Kidney (tissue), 22 donors: ENCODE measurements at places on chromosomes 5 and 9.

GRCh38 chr5:6251565-6252102 lies 126.7 kb downstream of the MED10 start:
- DNase-seq = no peak

DNA sequence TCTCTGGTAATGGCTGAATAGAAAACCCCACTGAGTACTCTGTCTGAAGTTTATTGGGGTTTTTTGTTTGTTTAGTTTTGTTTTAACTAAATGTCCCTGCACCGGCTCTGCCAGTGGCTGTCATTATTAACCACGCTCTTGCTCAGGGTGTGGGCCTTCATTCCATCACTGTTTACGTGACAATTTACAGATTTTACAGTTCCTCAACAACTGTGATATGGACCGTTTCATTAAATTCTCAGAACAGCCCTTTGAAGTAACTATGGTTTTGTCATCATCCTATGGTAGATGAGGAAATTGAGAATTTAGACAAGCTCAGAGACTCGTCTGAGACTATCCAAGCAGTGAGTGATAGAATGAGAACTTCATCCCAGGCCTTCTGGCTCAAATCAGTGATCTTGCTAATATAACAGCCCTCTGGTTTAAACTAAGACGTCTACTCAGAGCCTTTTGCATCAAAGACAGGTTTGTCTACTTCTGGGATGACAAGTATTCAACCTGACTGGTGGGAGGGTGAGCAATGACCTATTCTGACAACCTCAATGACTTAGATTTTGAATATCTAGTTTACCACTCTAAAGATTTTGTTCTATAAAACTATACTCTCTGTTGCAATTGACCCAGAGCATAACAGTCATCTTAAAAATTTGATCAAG lies 77.3 kb upstream of the MAP3K1 start:
- no peak for DNase-seq

- peak; percentile 61 for DNase-seq
These were observed 14.6 kb upstream of the TNIP1 start for GRCh38 chr5:151095341-151096000.

DNA sequence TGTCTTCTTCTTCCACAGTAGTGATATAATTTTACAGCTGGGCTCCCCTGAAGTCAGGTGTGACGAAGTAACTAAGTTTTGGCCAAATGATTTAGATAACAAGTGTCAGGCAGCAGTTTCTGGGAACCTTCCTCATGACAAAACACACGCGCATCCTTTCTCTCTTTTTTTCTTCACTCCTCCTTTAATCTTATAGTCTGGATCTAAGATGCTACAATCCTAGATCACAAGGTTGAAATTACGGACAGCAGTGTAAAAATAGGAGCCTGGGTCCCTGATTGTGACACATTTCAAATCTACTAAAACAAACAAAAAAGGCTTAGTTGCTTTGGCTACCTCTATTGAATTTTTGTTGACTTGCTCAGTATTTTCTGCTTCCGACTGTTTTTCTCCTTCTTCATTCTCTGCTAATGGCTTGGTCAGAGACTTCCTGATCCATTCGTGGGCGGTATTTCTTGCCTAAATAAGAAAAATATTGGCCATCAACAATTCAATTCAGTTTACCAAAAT lies 36.1 kb downstream of the FAM114A2 start:
- no peak for DNase-seq

DNA sequence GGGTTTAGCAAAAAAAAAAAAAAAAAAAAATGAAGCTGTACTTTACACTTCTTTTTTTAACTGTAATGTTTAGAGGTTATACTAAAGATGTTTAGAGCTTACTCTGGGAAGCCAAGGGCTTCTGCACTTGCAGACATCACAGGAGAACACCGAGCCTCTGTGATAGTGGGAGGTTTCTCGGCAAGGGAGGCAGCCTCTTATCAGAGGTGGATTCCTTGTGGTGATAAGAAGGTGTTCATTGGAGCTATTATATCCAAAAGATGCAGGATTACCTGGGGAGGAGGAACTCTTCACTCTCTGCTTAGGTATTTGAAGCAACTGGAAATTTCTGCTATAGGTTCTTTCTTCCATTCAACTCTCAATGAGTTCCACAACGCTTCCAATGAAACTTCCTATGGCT lies 171.2 kb upstream of the SLC12A2 start:
- no peak for DNase-seq

DNA sequence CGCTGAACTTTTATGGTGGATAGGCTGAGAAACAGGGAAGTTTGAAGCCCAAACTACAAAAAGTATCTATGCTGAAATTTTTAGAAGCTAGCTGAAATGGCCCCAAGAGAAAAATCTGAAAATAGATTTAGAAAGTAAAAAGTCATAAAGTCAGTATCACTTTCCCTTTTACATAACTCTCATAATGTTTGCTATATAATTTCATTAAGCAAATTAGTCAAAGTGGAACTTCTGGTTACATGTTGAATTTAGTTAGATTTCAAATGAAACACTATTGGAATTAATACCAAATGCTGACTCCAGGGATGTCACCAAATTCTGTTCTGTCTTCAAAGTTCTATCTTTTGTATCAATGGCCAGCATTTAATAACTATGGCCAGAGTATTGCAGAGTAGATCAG lies 126.9 kb downstream of the TTC39B start:
- no peak for DNase-seq

DNA sequence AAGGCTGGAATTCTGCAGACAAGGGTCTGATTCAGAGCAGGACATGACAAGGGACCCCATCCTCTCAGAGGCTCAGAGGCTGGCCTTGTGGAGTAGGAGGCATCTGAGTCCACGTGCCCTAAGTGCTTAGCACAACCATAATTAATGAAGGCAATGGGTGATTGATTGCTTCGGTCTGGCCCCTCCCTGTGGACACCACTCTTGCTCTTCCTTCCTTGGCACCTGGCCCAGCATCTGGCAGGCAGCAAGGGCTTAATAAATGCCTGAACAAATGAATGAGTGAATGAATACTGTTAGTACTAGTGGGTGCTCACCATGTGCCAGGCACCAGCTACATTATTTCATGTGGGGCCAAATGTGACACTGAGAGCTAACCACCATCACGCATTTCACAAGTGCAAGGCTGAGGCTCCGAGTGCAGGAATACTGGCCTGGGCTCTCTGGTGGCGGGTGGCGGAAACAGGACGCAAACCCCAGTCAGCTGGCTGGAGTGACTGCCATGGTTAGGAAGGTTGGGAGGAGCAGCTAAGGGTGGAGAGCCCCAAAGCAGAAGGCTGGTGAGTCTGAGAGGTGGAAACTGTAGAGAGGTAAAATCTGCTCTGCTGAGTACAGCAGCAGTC lies 53.6 kb downstream of the ASS1 start:
- DNase-seq = no peak

- DNase-seq = peak; percentile 81
These were observed 1089.2 kb downstream of the PTPRD start for GRCh38 chr9:9523476-9524139.

DNA sequence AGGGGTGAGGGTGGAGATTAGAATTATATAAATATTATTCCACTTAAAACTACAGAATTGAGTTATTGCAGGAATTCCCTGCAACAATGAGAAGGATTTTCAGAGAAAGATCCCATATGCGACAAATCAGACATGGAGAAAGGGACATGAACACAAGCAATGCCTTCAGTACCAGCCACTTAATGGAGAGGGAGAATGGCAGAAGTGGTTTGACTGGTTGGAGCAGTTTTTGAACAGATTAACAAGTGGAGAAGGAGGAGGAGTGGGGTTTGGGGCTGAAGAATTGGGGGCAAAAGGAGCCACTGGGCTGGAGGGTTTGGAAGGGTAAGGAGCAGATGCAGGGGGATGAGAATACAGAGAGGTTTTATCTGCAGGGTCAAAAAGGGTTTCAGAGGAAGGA lies 620.9 kb upstream of the PTPRD start:
- no peak for DNase-seq

DNA sequence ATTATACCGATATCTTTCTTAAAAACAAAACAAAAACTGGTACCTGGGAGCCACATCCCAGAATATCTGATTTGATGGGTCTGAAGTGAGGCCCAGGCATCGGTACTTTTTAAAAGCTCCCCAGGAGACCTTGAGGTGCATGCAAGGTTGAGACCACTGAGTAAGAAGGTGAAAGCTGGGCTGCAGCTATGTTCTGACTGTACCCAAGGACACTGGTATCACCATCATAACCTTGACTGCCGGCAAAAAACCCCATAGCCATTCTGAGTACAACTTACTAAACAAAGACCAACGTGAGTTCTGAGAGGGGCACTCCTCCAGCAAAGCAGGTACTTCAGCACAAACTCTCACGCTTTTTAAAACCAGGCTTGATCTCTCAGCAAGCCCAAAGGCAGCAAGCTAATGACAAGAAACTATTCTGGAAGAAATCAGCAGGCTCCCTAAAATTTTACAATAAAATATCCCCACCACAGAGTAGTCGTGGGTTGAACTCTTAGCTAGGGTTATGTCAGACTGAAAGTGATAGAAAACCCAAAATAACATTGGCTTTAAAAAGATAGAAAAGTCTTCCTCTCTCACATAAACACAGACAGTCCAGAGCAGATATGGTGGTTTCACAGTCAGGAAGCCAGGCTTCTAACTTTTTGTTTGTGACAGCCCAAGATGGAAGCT lies 263.9 kb downstream of the SAXO1 start:
- no peak for DNase-seq

- DNase-seq = no peak
These were observed 394.2 kb downstream of the MLLT3 start for GRCh38 chr9:20228096-20228495.

GRCh38 chr5:113031557-113031956 lies 55.0 kb downstream of the DCP2 start:
- no peak for DNase-seq

- DNase-seq = no peak
These were observed 268.8 kb upstream of the WWC1 start for GRCh38 chr5:168022446-168023169.

DNA sequence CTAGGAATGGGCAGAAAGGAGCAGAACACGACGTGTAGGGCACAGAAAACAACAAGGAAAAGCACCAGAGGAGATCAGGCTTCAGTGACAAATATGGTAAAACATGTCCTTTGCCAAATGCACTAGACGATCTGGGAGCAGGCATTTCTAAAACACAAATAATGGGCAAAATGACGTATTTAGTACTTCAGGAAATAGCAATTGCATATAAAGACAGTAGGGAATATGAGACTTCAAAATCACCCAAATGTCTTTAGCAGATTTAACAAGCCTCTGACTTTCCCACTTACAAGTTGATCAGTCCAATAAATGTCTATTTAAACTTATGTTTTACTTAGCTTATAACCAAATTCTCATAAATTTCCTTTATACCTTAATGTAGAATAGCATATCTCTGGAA lies 969.6 kb upstream of the C9orf72 start:
- DNase-seq = no peak

GRCh38 chr9:133715866-133716563 lies 22.1 kb downstream of the SARDH start:
- no peak for DNase-seq

DNA sequence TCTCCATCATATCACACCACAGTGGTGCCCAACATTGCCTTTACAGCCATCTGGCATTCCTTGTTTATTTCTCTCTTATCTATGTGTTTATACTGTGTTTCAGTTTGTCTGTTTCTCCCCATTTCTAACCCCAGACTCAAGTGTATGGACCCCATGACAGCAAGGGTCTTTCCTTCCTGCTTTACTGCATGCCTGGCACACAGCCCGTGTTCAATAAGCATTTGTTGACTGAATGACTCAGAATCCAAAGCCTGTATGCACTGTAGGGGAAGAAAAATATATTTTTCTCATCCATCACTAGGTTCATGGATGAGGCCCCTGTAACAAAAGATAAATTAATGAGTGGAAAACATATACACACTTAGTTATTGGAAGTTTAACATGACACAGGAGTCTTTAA lies 190.8 kb upstream of the SEMA6A start:
- no peak for DNase-seq

DNA sequence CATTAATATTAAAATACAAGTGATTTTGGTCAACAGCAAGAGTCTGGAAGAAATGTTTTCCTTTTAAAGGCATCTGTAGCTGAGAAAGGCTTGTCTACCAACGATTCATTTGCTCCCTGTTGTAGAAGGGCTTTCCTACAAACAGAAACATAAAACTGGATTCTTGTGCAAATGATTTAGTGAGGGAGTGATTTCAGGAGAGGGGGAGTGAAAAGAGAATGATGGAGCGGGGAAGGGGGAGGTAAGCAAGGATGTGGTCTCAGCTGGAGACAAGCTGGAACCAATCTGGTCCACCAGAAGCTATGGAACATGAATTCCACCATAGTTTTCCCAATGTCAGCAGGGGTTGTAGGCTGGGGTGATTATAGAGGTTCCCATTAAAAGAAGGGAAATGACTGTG lies 196.3 kb downstream of the FBXO4 start:
- DNase-seq = peak; percentile 42

DNA sequence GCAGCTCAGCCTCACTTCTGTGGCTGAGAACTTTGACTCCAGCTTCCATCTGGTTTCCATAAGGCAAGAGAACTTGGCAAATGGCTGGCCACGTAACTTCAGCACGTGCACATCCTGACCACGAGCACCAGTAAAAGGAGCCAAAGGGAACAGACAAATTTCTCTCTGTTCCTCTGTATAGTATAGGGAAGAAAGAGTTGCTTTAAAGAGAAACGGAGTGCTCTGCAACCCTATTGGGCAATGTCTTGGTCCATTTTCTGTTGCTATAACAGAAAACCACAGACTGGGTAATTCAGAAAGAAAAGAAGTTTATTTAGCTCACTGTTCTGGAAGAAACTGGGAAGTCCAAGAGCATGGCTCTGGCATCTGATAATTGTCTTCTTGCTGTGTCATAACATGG lies 558.7 kb downstream of the ACTL7B start:
- no peak for DNase-seq
